Stimulated activated CD8-positive, alpha-beta memory T cell treated with anti-CD3 and anti-CD28 coated beads, Interleukin-2, amount 100 ng/mL, for 1 hour (primary cell): ENCODE measurements at places on chromosomes 12 and 14.

GRCh38 chr14:39459795-39460478 lies 27.7 kb upstream of the FBXO33 start:
- no peak for DNase-seq

- peak; percentile 68 for DNase-seq
Measured at GRCh38 chr14:99682809-99683618, 1.1 kb upstream of the CYP46A1 start.

GRCh38 chr12:25615119-25615518 lies 62.0 kb upstream of the LMNTD1 start:
- no peak for DNase-seq

GRCh38 chr12:77299910-77300669 lies 234.7 kb upstream of the E2F7 start:
- DNase-seq = no peak

DNA sequence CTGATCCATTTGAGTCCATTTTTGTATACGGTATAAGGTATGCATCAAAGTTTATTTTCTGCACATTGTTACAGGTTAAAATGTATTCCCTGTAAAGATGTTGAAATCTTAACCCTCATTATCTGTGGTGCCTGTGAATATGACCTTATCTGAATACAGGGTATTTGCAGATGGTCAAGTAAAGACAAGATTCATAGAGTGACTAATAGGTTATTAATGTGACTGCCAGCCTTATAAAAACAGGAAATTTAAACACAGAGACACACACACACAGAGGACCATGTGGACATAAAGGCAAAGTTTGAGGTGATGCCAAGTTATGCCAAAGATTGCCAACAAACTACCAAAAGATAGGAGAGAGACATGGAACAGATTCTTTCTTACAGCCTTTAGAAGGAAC lies 347.2 kb upstream of the DCN start:
- DNase-seq = no peak

GRCh38 chr12:90084018-90084417 lies 375.4 kb upstream of the ATP2B1 start:
- no peak for DNase-seq

DNA sequence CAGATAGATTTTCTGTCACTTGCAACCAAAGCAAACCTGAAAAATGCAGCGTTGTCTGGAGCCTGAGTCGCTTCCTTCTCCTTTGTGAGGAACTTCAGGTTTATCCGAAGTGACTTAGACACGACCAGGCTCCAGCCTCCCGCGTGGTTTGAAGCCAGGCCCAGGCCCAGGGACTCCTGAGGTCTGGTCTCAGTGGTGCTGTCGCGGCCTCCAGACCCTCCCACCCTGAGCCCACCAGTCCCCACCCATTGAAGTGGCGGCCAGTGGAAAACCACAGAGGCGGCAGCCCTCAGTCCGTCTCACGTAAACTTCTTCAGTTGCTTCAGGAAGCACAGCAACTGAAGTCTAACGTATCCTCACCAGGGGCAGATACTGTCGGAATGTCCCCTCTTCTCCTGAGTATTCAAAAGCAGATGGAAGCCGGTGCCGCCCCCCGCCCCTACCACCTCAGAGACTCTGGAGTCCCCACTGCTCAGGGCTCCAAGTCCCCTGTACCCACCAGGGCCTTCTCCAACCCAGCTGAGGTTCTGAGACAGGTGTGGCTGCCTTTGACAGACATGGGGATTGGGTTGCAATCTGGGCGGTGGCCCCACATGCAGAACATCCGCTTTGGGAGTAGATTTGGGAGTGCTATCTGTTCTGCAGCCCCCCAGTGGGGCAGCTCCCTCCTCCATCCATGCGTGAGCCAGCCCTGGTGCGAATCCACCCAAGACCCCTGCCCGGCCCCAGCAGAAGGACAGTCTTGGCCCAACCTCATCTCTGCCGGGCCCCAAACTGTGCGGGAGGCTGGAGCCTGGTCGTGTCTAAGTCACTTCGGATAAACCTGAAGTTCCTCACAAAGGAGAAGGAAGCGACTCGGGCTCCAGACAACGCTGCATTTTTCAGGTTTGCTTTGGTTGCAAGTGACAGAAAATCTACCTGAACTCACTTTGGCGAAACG lies 26.6 kb upstream of the GALNT9 start:
- DNase-seq = no peak

DNA sequence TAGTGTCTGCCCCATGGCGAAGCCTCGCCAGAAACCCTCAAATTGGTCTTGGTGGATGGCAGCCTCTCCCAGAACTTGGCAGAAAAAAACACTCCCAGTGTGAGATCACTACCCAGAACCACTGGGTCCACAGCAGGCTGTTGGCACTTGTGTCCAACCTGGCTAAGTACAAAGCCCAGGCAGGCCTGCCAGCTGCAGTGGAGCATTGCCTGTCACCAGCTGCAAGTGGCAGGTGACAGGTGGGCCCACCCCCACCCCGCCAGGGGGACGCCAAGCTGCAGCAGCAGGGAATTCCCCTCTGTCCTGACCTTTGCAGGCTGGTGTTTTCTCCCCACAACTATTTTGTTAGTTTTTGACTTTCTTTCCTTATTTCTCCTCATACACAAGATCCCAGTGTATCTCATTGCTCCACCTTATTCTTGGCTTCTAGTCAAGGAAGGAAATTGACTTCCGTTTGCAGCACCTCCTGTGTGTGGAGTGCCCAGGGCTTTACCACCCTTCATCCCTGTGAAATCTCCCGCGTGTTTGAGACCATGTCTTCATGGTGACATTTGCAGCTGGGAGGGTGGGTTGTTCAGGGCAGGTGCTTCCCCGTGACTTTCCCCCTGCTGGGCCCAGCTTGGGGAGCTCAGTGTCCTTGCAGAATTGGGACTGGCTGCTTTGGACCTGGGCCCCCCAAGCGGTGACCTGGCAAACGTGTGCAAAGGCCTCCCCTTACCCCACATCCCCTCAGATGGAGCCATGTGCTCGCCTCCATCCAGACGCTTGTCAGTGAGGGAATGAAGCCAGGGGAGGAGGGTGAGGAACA lies 73.8 kb upstream of the RIN3 start:
- no peak for DNase-seq

DNA sequence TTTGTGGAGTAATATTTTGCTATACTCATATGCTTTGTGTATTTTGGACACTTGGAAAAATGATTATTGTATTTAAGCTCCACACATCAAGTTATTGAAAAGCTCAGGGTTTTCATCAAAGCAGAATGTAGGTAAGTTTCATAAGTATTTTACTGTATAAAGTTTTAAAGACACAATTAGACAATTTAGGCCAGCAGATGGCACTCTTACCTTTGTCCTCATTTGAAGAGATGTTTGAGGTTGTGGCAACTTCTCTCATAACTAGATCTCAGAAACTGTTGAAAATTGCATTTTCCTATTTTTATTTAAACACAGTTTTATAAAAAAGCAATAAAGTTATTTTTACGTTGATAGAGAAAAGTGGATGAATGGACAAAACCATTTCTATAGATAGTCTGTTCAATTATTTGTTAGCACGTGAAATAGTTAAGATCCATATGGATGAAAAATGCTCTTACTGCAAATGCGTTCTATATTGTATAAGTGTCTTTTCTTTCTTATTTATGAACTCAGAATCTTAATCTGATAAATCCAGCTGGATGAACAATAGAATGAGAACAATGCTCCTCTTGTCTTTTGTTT lies 300.0 kb downstream of the AEBP2 start:
- DNase-seq = no peak

DNA sequence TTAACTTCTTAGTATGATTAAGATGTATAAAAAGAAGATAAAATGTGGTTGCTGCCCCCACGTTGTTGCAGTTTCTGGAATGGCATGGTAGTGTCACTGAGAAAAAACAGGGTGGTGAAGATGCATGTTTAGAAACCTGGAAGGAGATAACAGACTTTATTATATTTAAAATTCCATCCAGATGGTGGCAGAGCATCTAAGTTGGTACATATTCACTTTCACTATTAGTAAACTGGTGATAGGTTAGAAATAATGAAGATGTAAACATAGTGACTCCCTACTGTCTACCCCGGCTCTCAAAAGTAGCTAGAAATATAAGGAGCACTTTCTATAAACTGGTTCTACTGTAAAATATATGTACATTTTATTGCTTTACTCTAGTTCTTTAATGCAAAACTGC lies 279.3 kb downstream of the NPAS3 start:
- DNase-seq = no peak

- DNase-seq = no peak
Measured at GRCh38 chr12:113318900-113319628, 15.8 kb downstream of the SLC8B1 start.

GRCh38 chr12:53064613-53065436 lies 14.4 kb downstream of the SPRYD3 start:
- no peak for DNase-seq

GRCh38 chr12:107525063-107525718 lies 160.4 kb upstream of the PWP1 start:
- no peak for DNase-seq
